Activated CD4-positive, CD25-positive, alpha-beta regulatory T cell treated with anti-CD3 and anti-CD28 coated beads, Interleukin-2, amount 50 U/mL, for 24 hours (primary cell): ENCODE measurements at places on chromosomes 16 and 17.

DNA sequence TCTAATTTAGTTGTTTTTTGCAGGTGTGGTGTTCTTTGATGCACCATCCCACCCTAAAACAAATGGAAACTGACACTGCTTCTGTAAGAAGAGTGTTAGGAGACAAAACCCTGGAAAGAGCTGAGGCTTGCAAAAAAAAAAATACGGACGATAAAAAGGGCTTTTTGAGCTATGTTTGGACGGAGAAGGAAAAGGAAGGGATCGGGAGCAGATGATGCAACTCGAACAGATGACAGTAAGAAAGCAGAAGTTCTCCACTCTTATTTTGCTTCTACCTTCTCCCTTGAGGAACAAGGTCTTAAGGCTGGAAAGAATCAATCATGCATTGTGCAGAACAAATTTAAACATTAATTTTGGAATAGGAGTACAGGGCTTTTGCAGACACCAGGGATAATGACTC, 136.7 kb downstream of the MAF start:
- ATAC-seq, result no peak

- ATAC-seq, result no peak
Measured at GRCh38 chr17:35780950-35781349, 14.5 kb downstream of the MMP28 start.

DNA sequence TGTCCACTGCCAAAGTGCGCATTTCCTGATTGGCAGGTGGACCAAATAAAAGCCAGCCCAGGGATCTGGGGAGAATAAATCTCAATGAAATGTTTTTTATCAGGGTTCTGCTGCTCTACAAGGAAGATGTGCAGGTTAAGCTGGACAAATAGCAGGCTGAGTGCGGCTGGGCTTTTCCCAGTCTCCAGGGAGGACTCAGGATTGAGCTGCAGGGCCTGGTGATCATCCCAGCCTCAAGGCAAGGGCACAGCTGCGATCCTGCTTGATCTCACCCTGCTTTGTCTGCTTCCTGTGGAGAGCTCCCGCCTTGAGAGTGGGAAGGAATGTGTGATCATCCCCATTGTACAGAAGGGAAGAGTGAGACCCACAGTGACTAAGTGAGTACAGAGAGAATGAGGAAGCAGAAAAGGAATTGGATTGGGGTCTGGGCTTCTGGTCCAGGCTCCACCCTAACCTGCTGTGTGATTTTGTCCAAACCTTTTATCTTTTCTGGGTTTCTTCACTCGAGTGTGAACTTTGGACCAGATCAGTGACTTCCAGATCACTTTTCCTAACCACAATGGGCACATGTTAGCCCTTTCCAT, 75.3 kb upstream of the CRHR1 start:
- ATAC-seq, result no peak

DNA sequence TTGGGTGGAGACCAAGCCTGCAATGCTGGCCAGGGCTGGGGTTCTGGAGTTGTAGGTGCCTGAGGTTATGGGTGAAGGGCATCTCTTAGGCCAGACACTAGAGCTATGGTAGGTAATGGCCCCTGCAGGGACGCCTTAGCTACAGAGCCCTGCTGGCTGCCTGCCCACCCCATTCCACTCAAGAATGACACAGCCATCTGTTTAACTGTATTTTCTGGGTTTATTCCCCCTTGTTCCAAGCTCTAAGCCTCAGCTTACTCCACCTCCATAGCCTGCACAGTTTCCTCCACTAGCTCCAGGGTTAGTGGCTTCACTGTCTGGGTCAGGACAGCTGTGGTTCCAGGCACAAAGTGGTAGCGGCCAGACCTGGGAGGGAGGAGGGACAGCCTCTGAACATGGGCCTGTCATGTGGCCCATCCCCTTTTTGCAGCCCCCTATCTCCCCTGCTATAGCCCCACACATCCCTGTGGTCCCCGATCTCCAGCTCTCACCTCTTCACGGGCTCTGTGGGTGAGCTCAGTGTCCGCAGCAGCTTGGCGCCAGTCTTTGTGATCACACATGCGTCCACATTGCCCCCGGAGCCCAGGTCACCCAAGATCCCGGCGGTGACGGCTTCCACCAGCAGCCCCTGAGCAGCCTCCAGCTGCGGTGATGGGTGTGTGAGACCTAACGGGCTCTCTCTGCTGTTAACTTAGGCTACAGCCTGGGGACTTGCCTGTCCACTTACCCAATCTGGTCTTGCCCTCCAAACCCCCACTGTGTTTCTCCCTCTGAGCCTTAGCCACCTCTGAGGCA, 2.1 kb downstream of the PSMB10 start:
- no peak for ATAC-seq

DNA sequence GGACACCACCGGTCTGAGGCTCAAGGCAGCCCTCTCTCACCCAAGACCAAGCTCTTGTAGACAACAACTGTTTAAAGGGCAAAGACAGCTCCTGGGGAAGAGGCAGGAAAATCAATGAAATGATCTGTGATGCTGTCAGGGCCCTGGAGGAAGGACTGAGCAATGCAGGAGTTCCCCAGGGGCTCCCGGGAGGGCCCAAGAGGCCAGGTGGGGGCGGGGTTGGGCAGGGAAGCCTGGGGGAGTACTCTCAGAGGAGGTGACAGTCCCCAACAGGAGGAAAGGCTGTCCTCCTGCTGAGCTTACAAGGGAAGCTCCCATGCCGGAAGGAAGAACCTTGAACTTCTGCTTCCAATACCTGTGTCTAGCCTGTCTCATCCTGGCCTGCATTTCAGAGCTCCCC, 8.3 kb upstream of the NOS2 start:
- ATAC-seq, result no peak

GRCh38 chr16:48499923-48500381, 110.0 kb downstream of the N4BP1 start:
- no peak for ATAC-seq

DNA sequence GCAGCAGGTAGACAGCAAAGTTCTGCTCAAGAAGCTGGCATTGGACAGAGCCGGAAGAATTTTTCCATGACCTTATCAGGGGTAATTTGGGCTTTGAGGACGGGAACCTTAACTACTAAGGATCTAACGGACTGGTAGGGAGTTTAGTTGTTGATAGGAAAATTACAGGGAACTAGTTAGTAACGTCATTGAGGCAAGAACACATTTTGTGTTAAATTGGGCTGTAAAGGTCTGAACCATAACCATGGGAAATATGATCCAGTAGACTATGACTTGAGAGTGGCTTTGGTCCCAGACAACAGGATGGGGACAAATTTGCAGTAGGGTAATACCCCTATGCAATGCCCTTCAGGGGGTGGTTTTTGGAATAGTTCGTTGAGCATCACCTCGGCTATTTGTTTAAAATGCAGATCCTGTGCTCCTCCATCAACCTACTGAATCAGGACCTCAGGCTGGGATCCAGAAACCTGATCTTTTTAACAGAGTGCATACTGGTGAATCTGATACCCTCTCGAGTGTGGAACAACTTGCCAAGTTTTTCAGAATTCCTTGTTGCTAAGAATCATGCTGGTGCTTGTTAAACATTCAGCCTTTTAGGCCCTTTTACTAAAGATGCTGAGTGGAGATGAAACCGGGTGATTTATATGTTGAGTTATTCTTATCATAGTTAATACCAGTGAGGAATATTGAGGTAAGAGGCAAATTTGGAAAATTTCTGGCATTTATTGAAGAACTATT, 255.1 kb downstream of the MAP2K6 start:
- no peak for ATAC-seq

GRCh38 chr16:82653550-82654511, 27.1 kb downstream of the CDH13 start:
- peak; percentile 77 for ATAC-seq

DNA sequence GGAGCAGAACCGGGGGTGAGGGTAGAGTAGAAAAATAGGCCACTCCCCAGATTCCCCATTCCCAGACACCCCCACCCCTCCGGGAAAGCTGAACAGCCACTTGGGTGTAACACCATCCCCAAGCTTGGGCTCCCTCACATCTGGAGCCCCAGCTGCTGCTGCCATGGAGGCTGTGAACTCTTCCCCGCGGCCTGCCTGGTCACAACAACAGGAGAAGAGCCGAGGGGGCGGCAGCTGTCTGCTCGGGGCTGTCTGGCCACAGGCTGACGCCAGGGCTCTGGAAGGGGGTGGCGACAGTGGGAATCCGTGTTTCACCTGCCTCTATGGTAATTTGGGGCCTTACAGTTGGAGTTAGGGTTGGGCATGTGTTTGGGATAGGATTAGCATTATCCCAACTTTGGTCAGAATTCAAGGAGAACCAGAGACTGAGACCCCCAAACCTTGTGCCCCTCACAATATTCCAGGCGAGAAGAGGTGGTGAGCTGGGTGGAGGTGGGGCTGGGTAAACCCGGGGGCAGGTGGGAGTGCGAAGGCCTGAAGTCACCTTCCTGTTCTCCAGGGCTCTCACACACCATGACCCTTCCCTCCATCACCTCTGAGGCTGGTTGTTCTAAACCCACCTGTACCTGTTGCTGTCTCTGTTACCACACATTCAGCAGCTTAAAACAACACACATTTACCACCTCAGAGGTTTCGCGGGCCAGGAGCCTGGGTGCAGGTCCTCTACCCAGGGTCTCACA, 29.7 kb upstream of the NXPH3 start:
- ATAC-seq, result no peak

- no peak for ATAC-seq
Measured at GRCh38 chr16:88853325-88853941, 3.3 kb downstream of the GALNS start.

GRCh38 chr16:12097523-12098428, 121.2 kb downstream of the SNX29 start:
- ATAC-seq, result no peak

DNA sequence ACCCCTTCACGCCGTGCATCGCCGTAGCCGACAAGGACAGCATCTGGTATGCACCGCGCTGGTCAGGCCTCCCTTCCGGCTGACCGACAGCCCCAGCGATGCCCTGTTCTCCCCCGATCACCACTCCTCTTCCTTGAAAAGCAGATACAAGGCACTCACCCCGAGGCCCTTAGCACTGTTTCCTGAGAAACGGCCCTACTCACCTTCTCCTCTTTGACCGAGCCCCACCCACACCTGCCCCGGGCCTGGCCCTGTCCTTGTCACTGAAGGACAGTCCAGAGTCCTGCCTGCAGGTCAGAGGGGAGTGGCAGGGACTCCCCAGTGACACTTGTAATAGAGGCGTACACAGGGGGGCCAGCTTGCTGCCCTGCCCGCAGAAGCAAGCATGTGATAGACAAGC, 45.9 kb upstream of the CHMP6 start:
- ATAC-seq, result no peak
